ENCODE measurements at places on chromosomes 4 and X. TPM values are rescaled to one million over a fixed set of nuclear protein-coding genes. Genes with fewer than 3 reads are reported as not detected.

Gene PAGE5
- total RNA-seq = not detected

Gene CT47B1
- total RNA-seq = not detected

Gene SCARB2
- total RNA-seq = 35.7 TPM

Gene TRPC5OS
- total RNA-seq = not detected

Gene GAGE13
- not detected for total RNA-seq

Gene FAAH2
- 4.1 TPM for total RNA-seq

All from H1 (cell line).